ENCODE measurements at places on chromosomes 7 and 10.

- DNase-seq = no peak
Measured at GRCh38 chr10:27526242-27526641, 22.1 kb downstream of the RAB18 start.

DNA sequence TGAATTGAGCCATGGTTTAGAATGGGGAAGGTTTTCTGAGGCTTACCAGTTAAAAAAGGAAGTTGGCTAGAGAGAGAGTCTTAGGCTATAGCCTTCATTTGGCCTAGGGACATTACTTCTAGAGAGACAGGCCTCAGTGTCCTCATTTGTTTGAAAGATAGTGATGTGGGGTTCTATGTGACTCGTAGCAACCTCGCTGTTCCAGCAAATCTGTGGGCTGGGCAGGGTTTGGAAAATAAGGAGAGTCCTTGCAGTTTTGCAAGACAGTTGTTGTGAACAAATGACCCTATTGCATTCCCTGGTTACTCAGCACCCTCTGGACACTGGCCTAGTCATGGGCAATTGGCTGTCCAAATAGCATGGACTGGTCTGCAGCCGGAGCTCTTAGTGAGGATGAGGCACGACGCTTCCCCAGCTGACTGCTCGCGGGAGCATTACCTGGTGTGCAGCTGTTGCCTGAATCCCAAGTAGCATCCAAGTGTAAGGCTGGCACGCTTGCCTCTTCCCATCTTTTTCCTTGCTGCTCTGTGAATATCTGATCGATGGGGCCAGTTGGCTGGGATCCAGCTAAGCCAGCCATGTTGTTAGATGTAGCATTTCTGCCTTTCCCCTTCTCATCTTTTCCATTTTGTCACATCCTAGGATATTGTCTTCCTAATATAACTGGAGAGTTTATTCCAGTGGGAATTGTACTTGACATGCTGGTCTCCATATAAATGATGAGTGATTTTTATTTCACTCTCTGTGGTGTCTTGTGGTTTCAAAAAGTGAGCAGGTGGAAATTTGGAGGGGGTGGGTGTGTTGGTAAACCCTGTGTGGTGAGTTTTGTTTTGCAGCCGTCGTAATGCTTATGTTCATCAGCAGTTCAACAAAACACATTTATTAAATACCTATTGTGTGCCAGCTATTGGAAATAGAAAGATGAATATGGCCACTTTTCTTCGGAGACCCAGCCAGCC, 99.8 kb downstream of the SND1 start:
- peak; percentile 84 for DNase-seq

DNA sequence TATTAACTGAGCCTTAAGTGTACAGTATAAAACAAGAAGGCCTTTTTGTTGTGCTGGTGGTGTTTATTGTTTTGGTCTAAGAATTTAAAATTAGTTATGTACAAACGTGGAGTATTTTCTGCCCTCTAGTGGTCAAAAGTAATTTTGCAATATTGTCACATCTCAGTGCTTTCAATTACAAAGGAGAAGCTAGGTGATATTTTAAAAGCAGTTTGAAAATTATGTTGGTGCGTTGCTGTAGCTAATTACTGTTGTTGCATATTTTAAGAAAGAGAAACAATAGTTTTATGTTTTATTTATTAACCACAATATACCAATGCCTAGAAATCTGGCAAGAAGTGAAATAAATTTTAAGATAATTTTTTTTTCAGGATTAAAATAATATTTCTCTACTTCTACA, 11.4 kb downstream of the NPVF start:
- peak; percentile 56 for DNase-seq

- DNase-seq = peak; percentile 37
Measured at GRCh38 chr10:70462349-70462984, 16.1 kb upstream of the PALD1 start.

DNA sequence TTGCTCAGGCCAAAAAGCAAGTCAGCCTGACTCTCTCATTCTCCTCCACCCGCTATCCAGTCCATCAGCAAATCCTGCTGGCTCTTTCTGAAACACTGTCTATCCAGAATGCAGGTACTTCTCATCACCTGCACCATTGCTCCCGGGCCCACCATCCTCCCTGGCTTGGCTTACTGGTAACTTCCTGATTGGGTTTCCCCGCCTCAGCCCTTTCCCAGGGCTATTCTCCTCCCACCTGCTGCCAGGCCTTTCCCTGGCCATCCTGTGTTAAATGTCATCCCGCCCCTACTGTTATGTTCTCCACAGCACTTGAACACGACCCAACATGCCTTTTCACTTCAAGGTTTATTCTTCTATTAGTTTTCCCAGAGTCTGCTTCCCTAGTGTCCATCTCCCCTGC, 124.0 kb downstream of the CNNM2 start:
- DNase-seq = no peak

GRCh38 chr10:22816298-22816653, 101.9 kb upstream of the PIP4K2A start:
- peak; percentile 88 for DNase-seq
